ENCODE measurements at places on chromosomes 3 and 15.

DNA sequence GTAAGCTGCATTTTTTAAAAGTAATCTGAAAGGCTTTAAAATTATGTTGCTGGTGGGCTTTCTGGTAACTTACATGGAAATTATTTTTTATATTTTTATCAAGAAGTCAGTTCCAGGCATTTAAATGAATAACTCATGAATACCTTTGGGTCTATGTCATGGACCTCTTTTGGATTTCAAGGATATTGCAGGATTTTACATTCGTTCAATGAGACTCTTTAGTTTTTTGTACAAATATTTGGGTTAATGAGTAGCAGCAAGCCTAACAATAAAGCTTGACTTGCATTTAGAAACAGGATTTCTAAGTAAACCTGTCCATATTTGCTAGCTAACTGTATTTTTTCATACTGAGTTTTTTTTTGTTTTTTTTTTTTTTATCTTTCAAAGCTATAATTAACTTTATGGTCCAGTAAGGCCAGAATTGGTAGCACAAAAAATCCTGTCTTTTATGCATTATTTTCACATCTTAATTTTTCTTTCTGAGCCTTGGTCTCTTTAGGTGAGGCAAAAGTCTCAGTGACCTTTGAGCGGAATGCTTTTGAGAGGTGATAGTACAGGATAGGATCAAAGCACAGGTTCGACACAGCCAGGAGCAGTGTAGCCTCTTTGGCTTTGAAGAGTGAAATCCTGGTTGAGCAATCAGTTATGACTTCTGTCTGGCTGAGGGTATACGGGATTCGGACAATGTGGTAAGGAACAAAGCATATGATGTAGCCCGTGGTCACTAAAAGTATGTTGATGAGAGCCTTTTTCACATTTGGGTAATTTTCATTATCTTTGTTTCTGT, 4.8 kb downstream of the GPR171 start:
- no peak for DNase-seq

GRCh38 chr3:64073158-64073761, 50.0 kb upstream of the PSMD6 start:
- DNase-seq, result peak; percentile 78

- DNase-seq, result no peak
These were observed 1.4 kb upstream of the RAD18 start for GRCh38 chr3:8964436-8965370.

DNA sequence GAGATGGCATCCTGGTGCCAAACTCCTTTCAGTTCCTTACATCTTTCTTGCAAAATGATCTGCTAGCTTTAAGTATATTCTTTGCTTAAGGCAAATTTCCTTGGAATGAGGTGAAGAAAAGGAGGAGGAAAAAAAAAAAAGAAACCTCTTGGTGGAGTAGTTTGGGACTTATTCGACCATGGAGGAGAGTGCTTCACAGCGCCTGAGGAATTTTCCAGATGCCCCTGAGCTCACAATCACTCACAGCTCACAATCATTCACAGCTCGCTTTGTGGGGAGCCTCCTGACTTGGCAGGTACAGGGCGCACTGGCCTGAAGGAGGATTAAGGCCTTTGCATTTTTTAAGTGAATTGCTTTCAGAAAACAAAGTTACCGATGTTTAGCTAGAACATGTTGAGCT, 53.9 kb downstream of the BOC start:
- DNase-seq, result peak; percentile 67

- DNase-seq, result no peak
These were observed 188.4 kb upstream of the SYNPR start for GRCh38 chr3:63089751-63090132.

DNA sequence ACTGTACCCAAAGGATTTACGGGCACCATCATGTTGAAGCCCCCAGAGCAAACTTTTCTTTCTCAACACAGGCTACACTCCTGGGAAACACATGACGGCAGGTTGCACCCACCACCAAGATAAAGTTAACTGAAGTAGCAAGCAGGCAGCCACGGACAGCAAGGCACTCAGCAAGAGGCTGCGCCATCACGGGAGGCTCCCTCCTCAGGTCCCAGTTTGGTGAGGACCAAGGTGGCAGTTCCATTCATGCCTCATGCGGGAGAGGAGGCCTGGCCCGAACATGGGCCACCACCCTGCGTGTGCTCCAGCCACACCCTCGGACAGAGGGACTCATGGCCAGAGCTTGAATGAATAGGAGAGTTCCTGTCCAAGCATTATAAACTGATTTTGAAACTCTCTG, 6.8 kb downstream of the ADCY5 start:
- no peak for DNase-seq

- no peak for DNase-seq
These were observed 58.5 kb upstream of the GATA2 start for GRCh38 chr3:128551451-128551850.

DNA sequence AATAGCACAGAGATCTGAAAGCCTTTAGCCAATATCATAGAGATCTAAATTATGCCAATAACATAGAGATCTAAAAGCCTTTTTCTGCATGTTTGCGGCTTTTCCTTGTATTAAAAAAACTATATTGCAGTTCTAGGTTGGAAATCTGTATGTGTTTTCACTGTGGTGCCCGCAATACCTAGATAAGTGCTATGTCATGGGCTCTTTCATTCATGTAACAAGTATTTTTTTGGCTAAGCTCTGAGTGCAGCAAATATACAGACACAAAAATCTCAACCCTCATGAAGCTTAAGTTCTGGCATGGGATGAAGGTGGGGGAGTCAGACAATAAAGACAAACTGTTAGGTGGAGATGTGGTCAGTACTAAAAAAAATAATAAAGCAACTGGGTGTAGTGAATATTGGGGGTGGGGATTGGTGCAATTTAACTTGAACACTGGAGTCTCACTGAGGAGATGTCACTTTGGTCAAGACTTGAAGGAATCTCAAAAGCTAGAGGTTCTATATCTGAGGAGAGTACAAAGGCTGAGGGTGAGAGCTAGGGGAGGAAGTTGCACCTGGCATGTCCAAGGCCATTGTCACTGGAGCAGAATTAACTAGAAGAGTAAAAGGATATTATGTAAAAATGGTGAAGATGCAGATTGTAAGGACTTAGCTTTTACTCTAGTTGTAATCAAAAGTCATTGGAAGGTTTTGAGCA, 973 bp downstream of the BUB1B start:
- no peak for DNase-seq

DNA sequence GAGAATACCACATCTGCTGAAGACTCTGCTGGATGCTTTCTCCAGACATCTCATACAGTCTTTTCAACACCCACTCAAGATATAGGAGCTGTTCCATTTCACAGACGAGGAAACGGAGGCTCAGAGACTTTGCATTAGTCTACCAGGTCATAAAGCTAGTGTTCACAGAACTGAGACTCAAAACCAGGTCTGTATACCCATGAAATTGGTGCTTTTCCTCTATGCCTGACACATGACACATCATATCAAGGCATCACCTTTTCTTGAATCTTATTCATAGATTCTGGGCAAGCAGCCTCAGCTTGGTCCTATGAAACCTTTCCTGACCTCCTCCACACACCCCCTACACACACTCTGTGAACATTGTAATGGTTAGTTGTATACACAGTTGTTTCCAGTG, 101.2 kb downstream of the LPP start:
- DNase-seq, result no peak

- no peak for DNase-seq
These were observed 150.3 kb downstream of the TNIK start for GRCh38 chr3:171309906-171310359.

DNA sequence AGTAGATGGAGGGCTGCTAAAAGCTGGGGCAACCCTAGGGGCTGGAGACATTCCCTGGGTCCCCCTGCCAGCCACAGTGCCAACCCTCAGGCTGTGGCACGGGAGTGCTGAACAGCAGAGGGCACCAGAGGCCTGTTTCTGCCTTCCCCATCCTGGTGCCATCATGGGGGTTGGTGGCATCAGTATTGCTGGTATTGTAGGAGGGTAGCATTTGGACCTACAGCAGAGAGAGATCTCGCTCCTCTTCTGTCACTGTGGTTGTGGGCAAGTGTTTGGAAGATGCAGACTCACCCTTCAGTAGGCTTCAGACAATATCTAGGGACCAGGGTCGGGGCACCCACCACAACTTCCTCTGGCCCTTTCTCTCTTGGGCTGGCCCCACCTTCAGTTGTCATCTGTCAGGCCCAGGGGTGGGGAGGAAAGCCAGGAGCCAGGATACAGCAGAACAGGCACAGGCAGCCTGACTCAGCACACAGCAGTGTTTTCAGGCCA, 123.5 kb downstream of the RPLP1 start:
- DNase-seq, result peak; percentile 75

- no peak for DNase-seq
These were observed 479.8 kb upstream of the TBL1XR1 start for GRCh38 chr3:177676947-177677587.

DNA sequence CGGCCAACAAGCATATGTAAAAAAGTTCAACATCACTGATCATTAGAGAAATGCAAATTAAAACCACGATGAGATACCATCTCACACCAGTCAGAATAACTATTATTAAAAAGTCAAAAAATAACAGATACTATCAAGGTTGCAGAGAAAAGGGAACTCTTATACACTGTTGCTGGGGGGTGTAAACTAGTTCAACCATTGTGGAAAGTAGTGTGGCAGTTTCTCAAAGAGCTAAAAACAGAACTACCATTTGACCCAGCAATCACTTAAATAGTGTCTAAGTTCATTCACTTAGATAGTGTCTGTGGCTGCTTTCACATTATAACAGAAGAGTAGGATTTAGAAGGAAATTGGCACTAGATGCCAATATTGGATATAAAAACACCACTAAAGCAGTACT, 49.7 kb downstream of the CGGBP1 start:
- DNase-seq, result no peak

GRCh38 chr3:81761904-81762580, 597 bp upstream of the GBE1 start:
- DNase-seq, result peak; percentile 25

- no peak for DNase-seq
These were observed 149.1 kb upstream of the LMCD1 start for GRCh38 chr3:8352475-8352874.

DNA sequence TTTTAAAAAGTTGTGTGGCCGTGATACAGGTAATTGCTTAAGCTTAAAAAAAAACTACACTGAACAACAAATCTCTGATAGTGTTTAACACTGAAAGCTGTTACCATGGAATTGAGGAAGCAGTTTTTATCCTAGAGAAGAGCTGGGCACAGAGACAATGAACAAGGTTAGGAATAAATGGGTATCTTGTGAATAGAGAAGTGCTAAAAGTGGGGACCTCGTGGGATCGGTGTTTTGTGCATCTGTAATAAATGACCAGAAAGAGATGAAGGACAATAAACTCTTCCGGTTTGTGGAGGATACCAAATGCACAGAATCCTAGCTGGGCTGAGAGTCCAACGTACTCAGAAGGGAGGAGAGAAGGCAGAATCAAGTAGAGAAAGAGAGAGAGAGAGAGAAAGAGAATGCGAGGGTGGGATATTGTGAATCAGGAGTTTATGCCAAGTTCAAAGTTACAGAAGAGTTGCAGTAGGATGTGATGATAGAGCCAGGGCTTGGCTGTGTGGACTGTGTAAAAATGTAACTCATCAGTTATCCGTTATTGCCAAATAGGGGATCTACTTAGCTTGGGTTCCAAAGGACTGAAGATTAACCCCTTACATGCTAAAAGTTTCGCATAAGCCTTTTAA, 148.9 kb downstream of the IL20RB start:
- no peak for DNase-seq

GRCh38 chr3:161586556-161587235, 90.1 kb downstream of the OTOL1 start:
- DNase-seq, result no peak

DNA sequence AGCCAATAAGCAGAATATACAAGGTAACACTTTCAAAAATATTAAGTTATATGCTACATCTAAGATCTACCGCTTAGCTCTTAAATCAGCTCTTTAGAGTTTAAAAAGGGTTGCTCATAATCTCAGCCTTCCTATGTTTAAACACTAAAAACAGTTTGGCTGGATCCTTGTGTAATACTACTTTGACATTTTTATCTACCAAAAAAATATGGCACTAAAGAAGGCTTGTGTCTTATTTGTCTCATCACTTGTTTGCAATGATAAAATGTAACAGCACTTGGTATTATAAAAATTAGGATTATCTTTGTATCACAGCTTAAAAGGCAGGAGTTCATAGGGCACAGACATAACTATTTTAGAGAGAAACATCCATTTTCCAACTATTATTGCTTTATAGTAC, 9.8 kb downstream of the ANKRD28 start:
- DNase-seq, result no peak

DNA sequence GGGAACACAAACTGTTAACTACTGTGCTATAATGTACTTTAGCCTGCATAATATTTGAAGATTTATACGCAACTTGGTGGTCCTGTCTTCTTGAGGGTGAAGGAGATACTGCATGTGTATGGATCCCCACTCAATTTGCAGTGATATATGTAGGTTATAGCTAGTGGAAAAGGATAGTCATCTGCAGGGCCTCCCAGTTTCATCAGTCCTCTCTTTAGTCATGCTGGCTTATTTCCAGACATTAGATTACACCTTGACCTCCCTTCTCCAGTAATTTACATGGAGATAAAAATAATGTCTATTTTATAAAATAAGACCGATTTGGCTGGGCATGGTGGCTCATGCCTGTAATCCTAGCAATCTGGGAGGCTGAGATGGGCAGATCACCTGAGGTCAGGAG, 3.7 kb downstream of the NR1D2 start:
- no peak for DNase-seq

GRCh38 chr15:90099868-90100831, 2.1 kb downstream of the IDH2 start:
- DNase-seq, result peak; percentile 67

- no peak for DNase-seq
These were observed at the start of gene SLC24A5 for GRCh38 chr15:48120745-48121144. Gene SLC24A5, plus strand, starts transcription at chr15:48120990. Its CDS starts 55 bp downstream, at chr15:48121045.

DNA sequence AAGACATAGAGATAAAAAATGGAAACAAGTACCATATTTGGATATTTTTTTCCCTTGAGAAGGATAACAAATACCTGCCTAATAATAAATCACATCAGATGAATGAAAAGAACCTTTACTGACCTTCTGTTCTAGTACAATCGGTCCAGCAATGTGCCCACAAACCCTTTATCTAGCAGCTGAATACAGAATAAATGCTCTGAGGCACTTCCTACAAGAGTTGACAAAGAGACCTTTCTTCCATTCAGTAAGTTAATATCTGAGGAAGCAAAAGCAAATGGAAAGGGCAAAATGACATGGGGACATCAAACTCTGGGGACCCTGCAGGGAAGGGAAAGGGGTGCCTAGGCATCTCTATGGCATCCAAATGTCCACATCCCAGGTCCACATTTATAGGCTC, 115.8 kb downstream of the NEK10 start:
- no peak for DNase-seq

- no peak for DNase-seq
These were observed 153.8 kb downstream of the EBLN2 start for GRCh38 chr3:73215281-73215680.

GRCh38 chr3:187717572-187717971, 15.2 kb upstream of the RTP2 start:
- DNase-seq, result no peak

- peak; percentile 63 for DNase-seq
These were observed 9.3 kb downstream of the VEPH1 start for GRCh38 chr3:157493627-157494550.

DNA sequence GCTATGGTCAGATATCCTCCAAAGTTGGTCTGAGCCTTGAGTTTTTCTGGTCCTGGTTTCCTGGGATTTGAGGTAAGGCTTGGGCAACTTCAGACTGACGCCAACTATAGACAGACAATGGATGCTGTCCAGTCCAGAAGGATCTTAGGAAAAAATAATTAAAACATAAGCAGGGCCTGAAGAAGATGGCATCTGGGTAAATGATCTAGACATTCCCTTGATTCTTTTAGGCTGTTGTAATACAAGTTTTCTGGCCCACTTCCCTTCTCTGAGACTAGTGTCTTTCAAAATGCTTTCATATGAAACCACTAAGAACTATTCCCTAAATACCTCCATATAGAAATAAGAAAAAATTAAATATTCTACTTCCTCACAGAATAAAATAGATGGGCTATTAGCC, 47.7 kb upstream of the PLXND1 start:
- no peak for DNase-seq
